WTC11 (cell line): ENCODE measurements at places on chromosomes 13 and 19.

DNA sequence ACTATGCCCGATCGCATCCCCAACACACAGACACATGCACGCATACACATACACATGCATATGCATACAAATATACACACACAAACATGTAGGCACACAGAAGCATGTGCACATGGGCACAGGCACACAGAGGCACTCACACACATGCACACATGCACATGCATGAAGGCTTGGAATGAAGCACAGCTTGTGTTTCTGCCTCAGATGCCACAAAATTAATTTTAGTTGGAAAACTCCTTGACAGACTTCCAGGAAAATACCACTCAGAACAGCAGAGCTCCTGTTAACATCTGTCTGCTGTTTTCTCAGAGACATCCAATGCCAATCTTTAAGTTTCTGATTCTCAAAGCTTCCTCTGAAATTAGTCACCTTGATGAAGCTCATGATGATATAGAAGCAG is 532.7 kb downstream of the RFC3 start:
- DNase-seq, result no peak

DNA sequence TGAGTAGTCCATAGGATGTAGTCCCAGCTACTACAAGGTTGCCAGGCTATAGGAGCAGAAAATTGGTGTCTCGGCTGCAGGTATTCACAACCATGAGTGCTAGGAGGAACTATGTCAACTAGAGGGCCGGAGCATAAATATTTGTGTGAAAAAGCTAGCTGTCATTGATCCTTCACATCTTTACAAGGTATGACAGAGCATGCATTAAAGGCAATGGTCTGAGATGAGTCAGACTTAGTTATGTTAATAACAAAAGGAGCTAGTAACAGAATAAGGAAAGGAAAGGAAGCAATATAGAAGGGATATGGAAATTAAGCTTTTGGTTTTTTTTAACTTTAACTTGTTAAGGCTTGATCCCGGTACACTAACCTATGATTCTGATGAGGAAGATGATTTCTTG is 40.9 kb upstream of the PSG9 start:
- DNase-seq, result no peak

GRCh38 chr19:18612051-18612771 is 459 bp upstream of the TMEM59L start:
- DNase-seq, result no peak

GRCh38 chr13:104784891-104785290 is 1718.7 kb upstream of the SLC10A2 start:
- DNase-seq, result no peak

DNA sequence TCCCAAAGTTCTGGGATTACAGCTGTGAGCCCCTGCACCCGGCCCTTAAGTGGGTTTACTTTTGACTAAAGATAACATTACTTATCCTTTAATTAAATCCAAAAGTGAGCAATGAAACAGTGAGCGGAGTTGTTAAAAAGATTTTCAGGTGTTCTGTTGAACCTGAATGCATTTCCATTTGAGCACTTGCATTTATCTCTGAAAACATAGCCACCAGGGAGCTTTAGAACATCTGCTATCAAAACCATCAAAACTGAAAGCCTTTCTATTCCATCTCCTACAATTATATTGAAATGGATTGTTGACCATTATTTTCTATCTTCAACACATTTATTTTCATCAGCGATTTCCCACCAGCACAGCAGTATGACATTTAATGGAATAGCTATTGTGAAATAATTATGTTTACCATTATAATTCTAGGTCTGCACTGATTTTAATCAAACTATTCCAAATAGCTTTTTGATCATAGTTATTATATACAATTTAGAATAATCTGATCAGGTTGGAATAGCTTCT is 269.0 kb downstream of the FGF14 start:
- no peak for DNase-seq

DNA sequence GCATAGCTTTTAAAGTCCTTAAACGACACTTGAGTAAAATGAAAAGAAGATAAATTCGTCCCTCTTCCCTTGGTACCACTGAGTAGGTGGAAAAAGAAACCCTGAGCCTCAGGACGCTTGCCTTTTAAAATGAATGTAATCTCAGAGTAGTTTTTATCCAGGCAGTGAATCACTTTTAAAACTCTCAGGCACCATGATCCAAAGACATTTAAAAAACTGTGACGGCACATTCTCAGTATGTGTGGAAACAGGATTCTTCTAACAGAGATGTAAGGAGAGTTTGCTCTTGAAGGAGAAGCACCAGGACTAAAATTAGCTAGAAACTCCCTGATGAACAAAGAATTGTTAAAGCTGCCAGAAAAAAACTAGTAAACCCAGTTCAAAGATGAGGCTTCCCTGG is 105.7 kb upstream of the SLC15A1 start:
- DNase-seq, result no peak

GRCh38 chr19:46063201-46063600 is 22.4 kb upstream of the IGFL4 start:
- DNase-seq, result no peak

- DNase-seq, result no peak
Observed at GRCh38 chr13:112441226-112441625, 65.1 kb downstream of the SPACA7 start.

DNA sequence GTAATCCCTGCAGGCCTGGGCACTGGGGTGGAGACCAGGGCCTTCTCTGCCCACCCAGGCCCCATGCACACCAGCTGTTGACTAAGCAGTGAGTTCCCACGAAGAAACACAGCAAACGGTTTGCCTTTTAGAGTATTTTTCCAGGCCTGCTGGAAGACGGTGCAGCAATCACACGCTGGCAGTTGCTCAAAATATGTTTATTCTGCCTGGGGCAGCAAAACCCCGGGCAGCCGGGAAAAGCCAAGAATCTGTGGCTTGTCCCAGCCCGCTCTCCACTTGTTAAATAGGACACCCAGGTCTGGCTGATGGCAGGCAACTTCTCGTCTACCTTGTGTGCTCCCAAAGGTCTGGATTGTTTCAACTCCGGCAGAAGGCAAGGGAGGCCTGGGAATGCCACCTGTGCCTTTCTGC is 40.8 kb downstream of the GGACT start:
- no peak for DNase-seq

DNA sequence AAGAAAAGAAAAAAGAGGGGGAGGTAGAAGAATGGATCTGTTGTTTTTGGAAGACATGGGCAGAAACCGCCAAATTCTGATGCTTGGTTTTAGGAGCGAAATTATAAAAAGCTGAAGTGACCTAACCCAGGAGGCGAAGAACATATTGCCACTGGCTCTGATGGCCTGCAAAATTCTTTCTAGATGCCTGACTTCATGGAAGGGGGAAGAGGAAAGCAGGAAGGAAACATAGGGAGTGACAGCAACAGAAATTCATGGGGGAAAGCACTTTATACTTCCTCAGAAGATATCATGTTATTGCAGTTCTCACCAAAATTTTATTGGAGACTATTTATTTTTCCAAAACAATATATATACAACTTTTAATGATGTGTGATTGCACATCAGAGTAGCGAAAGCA is 213.5 kb downstream of the DLEU7 start:
- DNase-seq, result no peak

DNA sequence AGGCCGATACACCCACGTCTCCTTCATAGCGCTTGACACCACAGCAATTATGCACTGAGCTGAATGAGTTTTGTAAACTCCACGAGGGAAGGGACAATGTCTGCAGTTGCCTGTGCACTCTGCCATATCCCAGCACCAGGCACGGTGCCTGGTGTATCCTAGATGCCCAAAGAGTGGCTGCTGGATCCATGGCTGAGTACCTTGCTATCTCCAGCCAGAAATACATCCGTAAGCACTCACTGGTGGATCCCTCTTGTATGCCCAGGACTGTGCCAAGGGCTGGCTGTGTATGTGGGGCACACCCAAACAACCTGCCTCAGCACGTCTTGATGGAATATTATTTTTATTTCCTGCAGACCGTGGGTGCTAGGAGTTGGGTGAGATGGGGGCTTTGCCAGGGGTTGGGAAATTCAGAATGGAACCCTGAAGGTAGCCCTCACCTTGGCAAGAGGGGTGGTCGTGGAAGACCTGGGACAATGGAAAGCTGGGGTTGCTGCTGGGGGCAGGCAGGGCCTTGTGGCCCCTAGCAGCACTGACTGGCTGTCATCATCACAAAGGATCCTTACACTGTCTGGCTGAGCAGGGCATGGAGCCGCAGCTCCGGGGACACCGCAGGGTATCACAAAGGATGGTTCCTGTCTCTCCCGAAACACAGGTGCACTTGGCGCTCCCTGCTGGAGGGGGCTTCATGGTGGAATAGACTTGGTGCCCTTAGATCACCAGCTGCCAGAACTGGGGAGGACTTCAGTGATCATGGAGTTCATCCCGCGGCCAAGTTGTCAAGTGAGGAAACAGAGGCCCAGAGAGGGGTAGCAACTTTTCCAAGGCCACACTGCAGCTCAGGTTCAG is 131.3 kb downstream of the URI1 start:
- DNase-seq, result peak; percentile 32

DNA sequence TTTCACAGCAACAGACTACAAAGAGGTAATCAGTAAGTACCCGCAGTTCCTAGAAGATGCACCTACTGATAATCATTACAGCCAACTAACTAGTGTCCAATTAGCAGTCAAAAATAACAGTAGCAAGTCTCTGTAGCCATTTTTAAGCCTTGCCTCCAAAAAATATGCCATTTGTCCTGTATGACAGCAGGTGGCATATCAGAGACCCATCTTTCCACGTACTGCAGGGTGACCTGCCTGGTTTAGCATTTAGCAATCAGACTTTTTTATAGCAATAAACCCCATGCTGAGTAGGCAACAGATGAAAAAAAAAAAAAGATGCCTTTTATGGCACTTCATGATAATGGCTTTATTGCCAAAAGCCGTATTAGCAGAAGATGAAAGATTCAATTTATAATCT is 155.3 kb upstream of the LSM14A start:
- no peak for DNase-seq

DNA sequence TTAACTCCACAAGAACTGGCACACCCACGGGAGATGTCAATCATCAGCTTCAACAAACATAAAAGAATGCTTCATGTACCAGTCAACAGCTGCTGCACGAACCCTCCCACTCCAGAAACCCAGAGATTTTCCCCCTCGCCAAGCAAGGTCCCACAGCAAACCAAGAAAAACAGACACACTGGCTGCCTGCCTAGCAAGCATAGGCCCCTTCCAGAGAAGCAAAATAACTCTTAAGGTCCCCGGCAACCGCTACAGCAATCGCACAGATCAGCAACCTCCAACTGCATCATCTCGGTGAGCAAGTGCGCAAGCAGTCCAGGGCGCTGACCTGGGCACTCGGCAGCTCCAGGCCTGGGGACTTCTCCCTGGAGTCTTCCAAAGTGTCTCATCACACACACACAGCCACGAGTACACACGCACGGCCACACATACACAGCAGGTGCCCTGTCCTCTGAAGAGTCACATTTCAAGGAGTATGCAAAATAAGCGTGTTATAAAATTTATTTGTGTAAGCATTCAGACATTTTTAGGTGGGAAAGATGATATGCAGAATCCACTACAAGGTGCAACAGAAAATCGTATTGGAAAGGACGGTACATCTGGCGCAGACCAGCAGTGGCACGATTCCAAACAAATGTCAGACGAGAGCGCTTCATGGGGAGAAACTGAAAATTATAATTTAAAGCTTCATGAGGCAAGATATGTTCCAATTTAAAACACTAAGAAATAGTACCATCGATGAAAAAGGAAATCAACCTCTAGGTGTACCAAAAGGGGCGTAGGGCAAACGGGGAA is 125.0 kb downstream of the STK24 start:
- DNase-seq, result no peak

DNA sequence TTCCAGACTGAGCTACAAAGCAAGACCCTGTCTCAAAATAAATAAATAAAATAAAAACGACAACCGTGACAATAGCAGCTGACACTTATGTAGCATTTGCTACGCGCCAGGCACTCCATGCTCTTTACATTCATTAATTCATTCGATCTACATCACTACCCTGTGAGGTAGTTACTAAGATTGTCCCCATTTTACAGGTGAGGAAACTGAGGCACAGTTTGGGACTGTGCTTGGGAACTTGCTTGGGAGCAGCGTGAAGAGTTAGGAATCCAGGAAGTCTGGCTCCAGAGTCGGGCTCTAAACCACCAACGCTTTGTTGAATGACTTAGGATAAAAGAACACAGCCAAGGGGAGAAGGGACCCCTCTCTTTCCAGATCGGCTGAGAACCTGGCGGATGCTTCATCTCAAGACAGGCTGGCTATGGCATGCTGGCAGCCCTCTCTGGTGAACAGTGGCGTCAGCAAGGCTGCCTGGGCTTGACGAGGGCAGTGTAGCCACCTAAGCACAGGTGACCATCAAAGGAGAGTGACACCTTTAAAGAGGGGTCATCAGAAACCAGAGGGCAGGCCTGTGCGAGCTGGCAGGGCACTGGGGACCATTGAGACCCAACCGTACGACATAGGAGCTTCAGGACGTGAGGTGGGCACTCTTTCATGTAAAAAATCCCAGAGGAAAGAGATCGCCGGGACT is 591 bp downstream of the DOHH start:
- no peak for DNase-seq

DNA sequence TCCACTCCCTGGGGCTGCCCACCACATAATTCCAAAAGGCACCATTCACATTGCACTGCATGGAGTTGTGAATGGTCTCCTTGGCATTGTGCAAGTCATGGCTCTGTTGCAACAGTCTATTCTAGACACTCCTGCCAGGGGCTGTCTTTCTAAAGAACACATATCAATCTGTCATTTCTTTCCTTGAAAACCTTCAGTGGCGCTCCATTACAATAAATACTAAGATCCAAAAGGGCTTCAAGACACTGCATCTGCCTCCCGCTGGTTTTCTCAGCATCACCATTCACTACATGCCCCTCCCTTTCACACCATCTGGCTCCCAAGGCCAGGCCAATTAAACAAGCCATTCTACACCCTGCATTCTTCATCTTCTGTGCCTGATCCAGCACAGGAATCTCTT is 32.2 kb upstream of the TM9SF2 start:
- DNase-seq, result no peak

- DNase-seq, result no peak
Observed at GRCh38 chr19:3670796-3671679, 29.2 kb downstream of the PIP5K1C start.

GRCh38 chr13:92054389-92054788 is 656.0 kb downstream of the GPC5 start:
- DNase-seq, result no peak

DNA sequence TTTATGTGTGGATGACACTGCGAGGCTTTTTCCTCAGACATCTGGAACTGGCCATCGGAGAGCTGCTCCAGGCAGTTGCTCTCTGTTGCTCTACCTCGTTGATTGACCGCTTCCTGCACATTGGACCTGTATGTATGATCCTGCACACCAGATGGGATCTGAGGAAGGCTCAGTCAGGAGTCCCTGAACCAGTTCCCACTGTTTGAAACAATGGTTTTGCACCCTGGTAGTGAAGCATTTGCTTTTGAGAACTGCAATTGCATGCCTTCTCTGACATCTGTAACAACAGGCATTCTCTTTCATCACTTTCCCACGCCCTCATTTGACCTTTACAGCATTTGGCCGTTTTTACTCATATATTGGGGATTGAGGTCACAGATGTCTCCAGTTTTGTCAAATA is 61.1 kb upstream of the NPAS1 start:
- no peak for DNase-seq
